Cardiac septum (tissue), 1 donor: ENCODE measurements at places on chromosomes 12 and 14.

DNA sequence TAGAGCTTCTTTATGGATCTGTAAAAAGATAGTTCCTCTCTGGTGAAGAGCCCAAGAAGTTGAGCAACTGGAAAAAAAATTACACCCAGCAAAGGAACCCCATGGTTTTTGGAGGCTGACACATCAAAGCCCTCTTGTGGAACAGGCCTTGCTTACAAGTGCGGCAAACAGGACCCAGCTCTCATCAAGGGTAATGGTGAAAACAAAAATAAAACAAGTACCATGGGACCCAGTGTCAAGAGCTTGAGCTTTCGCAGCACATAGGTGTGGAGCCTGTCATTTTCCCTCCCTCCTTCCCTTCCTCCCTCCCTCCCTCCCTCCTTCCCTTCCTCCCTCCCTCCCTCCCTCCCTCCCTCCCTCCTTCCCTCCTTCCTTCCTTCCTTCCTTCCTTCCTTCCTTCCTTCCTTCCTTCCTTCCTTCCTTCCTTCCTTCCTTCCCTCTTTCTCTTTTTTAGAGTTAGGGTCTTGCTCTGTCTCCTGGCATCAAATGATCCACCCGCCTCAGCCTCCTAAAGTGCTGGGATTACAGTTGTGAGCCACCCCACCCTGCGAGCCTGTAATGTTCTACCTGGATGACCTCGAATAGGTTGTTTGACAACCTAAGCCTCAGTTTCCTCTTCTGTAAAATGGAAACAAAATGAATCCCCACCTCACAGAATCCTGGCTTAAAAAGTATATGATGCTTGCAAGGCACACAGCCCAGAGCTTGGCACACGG, 114.3 kb upstream of the RPH3A start:
- no peak for DNase-seq

DNA sequence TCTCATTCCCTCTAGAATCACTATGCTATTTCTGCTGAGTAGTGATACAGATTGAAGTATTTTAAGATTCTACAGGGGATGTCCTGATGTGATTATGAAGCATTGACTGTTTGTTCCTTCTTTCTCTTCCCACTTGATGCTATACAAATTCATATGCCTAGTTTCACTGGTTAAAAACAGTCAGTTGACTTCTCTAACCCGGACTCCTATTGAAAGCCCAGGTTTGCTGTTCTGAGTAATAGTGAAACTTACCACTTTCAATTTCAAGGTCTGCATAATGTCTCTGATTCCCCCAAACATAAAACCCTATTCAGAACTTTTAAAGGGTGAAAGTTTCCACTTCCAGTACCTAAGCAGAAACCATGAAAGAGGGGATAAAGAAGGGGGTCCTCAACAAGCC, 117.7 kb upstream of the RPL10L start:
- no peak for DNase-seq

GRCh38 chr12:6092784-6093722, 31.4 kb downstream of the VWF start:
- no peak for DNase-seq

DNA sequence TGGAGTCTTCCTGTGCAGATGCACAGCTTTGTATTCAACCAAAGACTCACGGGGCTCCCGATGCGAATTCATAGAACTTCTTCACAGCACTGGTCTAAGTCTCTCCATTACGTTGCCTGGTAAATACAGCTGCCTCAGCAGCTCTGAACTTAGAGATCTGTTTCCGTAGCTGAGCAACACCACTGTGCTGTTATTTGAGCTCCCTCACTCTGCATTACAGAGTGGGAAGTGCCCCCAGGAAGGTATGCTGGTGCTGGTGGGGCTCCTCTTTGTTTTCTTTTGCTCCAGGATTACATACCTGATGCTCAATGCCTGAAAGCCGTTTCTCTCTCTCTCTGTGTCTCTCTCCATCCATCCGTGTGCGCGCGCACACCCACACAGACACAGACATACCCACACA, 227.5 kb upstream of the RMST start:
- DNase-seq: no peak

DNA sequence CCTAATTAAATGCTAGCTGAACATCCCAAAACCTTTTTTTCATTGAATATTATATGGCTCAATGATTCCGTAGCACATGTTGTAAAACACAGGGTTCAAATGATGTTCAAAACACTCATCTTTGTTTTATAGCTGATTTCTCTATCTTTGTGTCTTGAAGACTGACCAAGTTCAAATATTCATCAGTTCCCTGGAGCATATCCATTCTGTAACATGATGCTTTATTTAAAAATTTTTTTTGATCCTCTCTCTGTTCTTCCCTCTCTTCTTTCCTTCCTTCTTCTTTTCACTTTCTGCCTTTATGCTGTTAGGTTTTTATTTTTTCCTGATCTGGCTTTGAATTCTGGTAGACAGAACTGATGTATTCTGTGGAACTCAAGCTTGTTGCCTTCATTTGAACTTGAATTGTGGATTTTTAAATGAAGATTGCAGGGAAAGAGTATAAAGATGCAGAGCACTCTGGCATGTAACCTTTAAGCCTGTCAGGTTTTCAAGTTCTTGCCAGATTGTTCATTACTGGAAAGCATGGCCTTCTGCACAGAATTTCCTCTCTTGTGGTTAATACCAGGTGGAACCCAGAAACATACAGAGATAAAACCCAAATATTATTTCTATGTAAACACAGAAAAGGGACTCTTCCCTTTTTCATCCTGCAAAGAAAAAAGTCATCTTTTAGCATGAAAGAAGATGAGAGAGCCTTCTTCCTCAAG, 39.5 kb downstream of the PROX2 start:
- DNase-seq: no peak

GRCh38 chr12:99910342-99910741, 74.4 kb downstream of the ANKS1B start:
- no peak for DNase-seq

DNA sequence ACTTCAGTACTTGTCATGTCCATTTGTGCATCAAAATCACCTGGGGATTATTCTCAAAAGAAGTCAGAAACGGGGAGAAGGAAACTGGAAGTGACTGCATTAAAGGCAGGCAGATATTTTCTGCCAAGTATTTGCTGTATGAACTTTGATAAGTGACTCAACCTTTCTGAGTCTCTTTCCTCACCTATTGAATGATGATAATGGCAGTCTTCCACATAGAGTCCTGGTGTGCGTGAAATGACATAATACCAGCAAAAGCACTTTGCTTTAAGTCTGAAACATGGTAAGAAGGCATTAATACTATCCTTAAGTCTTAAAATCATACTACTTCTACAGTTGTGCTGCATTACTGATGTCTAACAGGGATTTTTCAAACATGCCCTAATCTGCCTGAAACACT, 278.5 kb downstream of the ADAMTS20 start:
- no peak for DNase-seq

- DNase-seq: no peak
These were observed 10.5 kb upstream of the PLBD2 start for GRCh38 chr12:113347892-113348291.

DNA sequence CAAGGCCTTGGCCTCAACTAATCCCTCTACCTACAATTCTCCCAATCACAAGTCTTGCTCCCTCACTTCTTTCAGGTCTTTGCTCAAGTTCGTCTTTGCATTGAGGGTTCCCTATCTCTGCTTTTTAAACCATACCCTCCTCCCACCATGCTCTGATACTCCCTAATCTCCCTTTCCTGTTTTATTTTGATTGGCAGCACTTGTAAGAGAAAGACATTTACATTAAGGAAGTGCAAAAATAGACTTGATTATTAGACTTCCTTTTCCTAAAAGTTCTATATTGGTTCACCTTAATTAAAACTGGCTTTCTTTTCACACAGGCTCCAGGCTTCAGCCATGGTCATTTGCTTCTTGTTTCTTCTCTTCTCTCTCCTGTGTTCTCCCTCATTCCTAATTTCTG, 18.3 kb upstream of the WIF1 start:
- no peak for DNase-seq

- DNase-seq: no peak
These were observed 8.9 kb upstream of the LTBP2 start for GRCh38 chr14:74620923-74621322.

DNA sequence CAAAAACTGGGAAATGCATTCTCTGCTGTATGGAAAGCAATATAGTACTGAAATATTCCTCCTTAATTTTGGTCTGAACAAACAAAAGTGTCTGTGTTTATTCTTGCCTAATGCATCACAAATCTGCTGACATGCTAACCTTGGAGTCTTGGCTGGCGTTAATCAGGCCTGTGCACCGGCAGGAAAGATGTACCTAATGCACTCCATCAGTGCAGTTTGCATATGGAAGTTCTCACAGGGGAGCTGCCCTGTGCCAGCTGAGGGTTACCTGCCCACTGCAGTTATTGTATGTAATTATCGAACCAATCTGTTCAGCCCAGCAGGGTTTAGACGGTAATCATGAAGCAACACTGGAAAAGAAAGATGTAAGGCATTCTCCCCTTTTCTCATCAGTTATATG, 76.9 kb downstream of the VRK1 start:
- no peak for DNase-seq

DNA sequence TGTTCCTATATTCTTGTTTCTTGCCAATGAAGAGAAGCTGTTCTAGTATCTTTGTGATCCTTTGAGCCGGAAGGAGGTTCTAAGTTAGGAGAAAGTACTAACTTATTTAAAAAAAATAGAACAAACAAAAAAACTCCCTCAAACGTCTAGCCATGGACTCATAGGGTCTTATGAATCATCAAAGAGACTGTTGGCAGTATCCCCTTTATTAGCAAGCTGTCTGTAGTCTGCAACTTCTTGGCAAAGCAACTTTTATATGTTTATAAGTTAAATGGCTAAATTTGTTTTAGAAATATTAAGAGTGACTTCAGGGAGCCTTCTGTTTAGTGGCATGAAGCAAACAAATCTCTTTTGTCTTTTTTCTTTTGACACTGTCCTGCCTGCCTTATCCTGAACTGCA, 291.9 kb downstream of the FUT8 start:
- DNase-seq: no peak

DNA sequence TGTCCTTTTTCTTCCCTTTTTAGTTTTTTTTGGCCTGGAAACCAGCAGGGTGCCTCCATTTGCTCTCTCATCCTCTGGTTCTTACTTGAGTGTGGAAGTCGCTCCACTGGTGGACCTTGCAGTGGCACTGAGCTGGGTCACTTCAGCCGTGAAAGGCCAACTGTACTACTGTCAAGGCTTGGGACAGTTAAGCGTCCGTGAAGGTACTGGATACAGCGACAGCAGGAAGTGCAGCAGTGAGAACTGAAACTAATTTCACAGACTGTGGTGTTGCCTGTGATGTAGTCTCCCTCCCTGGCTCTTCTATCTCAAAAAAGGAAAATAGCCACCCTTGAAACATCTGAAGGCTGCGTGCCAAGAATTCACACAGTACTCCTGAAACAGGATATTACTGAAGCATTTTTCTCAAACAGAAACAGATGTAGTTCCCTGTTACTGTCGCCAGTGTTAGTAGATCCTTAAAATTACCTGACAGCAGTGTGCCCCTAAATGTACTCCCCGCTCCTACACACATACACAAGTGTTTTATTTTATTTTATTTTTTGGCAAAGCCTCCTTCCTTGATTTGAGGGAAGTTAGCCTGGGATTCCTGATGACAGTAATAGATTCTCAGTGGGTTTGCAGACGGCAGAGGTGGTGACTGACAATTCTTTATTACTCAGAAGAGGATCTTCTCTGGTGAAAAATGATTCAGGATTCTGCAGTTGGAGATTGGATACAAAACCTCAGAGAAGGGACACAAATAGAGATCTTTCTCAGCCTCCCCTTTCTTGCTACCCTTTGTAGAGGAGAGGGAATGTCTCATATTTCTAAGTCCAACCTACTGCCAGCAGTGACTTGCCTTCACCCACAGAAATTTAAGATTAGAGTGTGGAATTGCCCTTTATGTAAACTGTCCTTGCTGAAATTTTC, 4.4 kb downstream of the SUSD6 start:
- no peak for DNase-seq

DNA sequence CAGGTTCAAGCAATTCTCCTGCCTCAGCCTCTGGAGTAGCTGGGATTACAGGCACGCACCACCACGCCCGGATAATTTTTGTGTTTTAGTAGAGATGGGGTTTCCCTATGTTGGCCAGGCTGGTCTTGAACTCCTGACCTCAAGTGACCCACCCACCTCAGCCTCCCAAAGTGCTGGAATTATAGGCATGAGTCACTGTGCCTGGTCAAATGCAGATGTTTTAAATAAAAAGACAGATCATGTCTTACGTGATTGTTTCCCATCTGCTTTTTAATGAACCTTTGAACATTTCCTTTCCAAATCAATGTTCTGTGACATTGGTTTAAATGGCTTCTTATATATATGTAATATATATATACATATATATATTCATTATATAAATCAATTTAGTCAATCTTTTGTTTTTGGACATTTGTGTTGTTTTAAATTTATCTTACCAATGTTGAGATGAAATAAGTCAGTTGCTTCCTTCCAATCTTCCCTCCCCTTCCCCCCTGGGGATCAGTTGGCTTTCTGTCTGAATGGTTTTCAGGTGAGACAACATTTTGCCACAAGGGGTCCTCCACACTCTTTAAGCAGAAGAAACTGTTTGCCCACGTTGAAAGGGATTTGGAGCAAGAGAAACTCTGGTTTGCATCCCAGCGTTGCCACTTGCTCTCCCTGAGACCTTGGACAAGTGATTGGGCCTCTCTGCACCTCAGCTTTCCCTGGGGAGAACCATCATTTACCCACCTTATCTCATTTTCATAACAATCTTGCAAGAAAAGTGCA, 47.6 kb upstream of the RBM19 start:
- DNase-seq: no peak

- DNase-seq: no peak
These were observed 34.5 kb downstream of the RPH3A start for GRCh38 chr12:112826011-112826410.

DNA sequence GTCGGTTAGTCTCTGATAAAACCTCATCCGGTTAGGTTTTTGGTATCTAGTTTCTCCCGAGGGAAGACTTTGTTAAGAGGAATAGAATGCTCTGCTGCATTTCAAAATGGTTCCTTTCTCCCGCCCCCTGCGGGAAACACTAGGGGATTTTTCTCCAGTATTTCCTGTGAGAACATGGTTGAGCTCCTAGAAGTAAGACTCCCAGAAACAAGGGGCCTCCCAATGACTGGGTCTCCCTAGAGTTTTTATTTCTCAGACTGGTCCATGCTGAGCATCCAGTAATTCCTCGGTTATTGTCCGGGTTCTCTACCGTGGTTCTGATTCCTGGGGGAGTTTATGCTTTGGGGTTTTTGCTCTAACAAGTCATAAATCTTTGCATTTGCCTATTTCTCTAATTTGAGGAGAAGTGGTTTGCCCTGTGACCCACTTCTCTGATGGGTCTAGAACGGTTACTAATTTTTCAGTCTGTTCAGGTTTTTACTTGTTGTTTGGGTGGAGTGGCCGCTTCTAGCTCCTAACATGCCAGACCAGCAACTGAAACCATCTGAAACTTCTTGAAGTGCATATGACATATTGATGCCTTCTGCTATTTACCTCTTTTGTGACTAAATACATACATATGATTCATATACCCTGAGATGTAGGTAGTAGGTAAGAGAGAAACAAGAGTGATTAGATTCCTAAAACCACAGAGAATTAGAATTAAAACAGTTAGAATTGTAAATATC, 25.1 kb downstream of the TESPA1 start:
- DNase-seq: no peak

- DNase-seq: no peak
These were observed 144.8 kb downstream of the KITLG start for GRCh38 chr12:88435334-88436076.
